Activated naive CD4-positive, alpha-beta T cell treated with anti-CD3 and anti-CD28 coated beads, Interleukin-2, amount 50 U/mL, for 72 hours (primary cell): ENCODE measurements at places on chromosomes 7 and 10.

- no peak for DNase-seq
These were observed 18.7 kb upstream of the PRKAG2 start for GRCh38 chr7:151895631-151896031.

- DNase-seq = no peak
These were observed 632.5 kb upstream of the ANKRD30A start for GRCh38 chr10:36492590-36493515.

- DNase-seq = no peak
These were observed 184.4 kb upstream of the LYZL2 start for GRCh38 chr10:30813872-30814481.

- no peak for DNase-seq
These were observed 58.5 kb downstream of the PAX2 start for GRCh38 chr10:100803908-100804307.

- DNase-seq = no peak
These were observed 337.3 kb upstream of the GHITM start for GRCh38 chr10:83801983-83802382.

GRCh38 chr10:89651916-89652573 lies 7.0 kb upstream of the PANK1 start:
- no peak for DNase-seq

GRCh38 chr7:92276460-92276864 lies 30.7 kb downstream of the ANKIB1 start:
- no peak for DNase-seq

DNA sequence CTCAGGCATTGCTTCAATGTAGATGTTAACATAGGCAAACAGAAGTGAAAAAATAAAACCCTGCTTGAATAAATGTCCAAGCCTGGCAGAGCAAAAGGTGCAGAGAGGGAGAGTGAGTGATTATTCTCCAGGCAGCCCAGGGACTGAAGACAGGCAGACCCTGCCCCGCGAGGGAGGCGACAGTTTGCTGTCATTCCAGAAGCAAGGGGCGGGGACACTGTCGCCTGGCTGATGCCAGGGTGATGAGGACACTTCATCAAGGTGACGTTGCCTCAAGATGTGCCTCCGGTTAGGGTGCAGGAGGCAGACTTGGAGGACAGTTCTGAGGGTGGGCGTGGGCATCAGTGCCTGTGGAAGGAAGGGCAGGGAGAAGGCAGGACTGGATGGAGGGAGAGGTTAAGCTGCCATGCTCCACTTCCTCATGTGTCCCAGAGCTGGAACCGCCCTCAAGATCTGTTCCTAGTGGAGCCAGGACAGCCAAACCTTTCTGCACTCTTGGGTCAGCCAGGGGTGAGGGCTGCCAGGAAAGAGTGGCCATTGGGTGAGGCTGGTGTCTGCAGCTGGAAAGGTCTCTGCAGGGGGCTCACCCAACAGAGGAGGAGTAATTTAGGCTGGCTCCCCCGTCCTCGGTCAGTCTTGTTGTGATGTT lies 560.5 kb upstream of the MKI67 start:
- DNase-seq = no peak

- no peak for DNase-seq
These were observed 59.9 kb upstream of the INPP5A start for GRCh38 chr10:132477398-132478340.

GRCh38 chr7:41051535-41051934 lies 651.4 kb downstream of the INHBA start:
- no peak for DNase-seq

DNA sequence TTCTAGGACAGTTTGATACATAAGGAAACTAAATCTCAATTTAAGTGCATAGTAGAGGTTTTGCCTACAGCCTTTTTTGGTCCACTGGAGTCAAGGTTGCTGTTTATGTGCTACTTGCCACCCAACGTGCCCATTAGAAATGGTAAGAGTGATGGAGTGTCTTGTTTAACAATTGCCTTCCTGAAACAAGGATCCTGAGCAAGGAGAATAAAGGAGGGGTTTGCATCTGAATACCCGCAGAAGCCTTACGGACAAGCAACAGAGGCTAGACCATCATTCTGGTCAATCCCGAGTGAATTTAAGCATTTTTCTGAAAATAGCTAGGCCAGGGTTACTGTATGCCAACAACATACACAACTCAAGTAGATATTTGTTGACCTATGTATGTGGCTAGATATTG lies 63.6 kb downstream of the MARCHF5 start:
- no peak for DNase-seq

- DNase-seq = no peak
These were observed 264.7 kb upstream of the AKR1E2 start for GRCh38 chr10:4561296-4561695.

DNA sequence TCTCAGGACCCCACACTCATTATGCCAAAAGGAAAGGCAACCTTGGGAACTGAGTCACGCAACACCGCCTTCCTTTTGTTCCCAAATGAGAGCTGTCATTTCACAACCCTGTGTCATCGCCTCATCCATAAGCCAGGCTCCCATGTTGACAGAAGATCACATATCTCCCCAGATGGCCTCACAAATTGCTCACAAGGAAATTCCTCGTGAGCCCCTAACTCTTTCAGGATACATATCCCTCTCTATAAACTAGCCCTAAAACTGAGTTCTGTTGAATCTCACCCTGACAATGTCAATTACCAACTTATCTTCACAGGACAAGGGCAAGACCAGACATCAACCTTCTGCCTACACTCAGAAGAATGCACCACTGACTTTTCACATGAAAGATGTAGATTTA lies 22.6 kb downstream of the CCDC3 start:
- DNase-seq = no peak

- DNase-seq = no peak
These were observed 28.0 kb upstream of the MCU start for GRCh38 chr10:72663971-72664370.

DNA sequence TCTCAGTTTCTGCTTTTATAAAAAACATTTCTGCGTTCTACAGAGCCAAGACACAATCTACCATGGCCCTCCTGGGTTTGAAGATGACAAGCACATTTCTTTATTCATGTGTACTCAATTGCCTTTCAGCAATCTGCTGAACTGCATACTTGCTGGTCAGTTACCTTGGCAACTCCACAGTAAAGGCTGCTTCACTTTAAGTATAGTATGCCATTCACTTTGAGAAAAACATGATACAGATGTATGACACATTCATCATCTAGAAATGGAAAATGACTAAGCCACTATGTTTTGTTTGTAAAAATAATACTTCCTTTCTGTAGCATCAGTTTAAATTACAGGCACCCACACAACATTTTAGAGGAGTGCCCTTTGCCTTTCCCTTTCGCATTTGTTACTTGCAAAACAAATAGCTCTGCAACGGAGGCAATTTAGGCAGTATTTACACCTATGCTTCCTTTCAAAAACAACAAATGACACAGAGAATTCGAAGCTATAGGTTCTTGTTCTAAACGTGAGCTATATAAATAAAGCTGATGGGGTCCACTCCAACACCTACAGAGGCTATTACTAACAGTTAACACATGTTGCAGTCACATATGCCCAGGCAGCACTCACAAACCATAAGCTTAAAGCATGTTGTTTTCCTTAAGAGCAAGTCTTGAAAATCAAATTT lies 23.5 kb downstream of the SGCE start:
- DNase-seq = no peak

DNA sequence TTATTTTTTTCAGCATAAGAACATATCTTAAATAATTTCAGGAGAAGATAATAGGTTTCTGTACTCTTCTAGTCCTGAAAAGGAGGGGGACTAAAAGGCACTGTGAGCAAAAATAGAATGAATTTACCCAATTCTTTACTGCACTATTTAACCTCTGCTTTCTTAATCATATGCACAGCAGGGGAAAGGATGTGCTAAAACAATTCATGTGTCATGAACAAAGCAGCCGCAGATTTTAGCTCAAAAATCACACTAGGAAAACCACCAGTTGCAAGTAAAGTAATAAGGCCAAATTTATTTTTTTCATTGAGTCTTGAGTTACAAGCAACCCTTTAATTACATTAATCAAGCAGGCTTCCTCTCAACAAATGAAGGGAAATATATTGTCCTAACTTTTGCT lies 80.1 kb downstream of the CABCOCO1 start:
- no peak for DNase-seq

DNA sequence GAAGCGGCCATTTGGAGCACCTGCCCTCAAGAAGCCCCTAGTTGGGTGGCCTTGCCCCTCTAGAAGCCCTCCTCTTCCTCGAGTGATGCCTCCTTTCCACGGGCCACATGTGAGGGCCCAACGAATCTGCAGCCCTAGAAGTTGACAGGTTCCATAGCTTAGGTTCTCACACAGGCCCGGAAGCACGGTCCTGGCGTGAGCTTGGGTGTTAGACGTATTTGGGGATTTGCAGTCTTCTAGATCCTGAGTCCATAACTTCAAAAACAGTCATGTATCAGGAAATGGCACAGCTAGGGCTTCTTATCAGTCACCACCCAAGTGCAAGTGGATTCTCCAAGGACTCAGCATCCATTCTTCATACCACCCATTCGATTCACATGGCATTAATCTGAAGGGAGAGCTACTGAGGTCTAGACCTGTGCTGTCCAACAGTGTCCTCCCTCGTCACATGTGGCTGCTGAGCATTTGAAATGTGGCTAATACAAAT lies 477 bp upstream of the FBXW4 start:
- DNase-seq = no peak

- DNase-seq = no peak
These were observed 91.2 kb upstream of the GPR141 start for GRCh38 chr7:37592366-37592765.

DNA sequence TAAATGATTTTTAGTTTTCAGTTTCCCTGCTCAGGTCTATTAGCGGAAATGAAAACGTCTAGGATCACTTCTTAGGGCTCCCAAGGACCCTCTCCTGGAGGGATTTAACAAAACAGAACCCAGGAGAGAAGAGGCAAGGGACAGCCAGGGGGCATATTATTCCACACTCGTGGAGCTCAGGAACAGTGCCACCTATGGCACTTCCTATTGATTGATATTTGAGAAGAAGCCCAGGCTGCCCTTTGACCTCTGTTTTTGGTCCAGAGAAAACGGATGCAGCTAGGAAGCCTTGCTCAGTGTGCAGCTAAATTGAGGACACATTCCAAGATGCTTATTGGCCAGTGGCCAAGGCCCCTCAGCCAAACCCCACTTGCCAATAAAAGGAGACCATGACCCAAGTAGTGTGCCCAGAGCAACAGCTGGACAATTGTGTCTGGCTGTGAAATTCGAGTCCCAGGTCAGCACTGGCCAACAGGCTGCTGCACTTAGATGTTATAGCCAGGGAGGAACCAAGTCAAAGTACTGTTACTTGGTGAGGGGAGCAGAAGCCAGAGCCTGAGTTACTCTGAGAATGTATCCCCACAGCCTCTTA lies 24.0 kb upstream of the GPNMB start:
- DNase-seq = no peak

DNA sequence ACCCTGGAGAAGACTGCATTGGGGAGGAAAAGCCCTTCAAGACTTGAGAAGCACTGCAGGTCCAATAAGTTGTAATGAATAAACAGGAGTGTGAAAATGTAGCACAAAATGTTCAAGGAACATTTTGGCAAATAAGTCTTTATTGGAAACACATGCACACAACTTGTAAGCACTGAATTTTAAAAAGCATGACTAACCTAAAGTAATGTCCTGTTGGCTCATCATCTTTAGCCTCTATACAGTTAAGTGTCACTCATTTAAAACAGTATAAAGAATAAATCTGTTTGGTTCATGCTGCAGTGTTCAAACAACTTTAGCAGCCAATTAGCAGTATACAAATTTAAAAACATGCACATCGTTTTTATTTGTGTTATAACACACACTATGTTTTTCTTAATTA lies 108.6 kb downstream of the CDK6 start:
- DNase-seq = no peak

DNA sequence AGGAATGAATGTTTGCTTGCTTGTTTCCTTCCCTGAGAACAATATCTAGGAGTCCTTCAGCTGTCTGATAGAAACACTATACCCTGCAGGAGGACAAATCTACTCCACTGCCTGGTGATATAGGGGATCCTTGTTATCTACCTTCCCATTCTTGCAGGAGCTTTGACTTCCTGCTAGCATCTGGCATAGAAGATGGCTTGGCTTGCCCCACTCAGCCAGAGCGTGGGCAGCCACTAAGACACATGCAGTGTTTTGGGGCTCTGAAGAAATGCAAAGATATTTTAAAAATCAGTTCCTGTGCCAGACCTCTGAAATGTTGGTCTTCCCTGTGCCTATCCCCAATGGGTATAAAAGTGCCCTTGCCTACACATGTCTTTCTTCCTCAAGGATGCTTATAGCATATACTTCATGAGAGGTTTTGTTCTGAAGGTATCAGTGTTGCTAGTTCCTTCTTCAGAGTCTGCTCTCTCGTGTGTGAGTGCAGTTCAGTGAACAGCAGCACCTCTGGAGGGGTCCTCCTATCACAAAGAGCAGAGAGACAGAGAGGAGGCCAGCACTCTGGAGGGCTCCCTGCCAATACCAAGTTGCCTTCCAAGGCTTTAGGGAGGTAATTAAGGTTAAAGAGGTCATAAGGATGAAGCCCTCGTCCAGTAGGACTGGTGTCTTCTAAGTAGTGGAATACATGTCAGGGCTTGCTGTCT lies 149.1 kb upstream of the CALCR start:
- no peak for DNase-seq

DNA sequence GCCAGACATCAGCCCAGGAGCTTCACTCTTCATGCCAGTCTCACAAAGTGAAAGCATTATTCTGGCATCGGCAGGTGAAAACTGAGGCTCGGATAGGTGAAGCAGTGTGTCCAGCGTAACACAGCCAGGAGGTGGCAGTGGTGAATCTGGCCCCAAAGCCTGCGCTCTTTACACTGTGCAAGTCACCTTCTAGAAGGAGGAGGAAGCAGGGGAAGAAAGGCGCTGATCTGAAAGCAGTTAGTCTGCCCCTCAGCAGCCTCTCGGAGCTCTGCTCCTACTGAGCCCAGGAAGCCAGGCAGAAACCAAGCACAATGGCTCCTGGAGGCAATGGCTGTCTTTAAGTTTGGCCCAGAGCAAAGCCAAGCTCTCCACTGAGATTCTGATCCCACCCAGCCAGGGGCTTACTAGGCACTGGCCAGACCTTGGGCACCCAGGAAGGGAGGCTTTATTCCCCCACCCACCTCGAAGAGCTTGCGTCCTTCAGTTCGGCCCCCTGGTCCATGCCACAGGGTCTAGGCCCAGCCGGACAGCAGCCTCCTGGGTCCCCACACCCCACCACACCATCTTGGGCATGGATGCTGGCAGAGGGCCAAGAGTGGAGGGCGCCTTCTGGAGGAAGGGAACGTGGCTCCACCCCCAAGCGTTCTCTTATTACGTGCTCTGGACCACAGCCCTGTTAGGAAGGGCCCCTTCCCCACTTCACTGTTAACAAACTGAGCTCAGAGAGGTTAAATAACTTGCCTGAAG lies 104.5 kb downstream of the GRID1 start:
- DNase-seq = peak; percentile 11

DNA sequence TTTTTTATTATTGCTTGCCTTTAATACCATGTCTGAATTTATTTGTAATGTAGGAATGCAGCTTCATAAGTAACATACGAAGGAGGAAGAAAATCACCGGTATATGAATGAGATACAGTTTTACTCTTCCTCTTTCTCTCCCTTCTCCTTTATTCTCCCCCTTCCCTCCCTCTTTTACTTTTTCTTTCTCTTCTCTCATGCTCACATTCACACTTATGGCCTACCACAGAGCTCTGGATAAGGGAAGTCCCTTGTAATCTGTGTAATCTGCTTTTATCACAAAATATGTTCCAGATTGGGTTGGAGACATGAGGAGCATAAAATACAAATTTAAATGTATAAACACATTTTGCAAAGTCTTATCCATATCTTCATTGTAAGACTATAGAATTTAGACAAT lies 59.4 kb downstream of the MDFIC start:
- DNase-seq = no peak
